ENCODE measurements at places on chromosomes 5 and 9. TPM values are rescaled to one million over a fixed set of nuclear protein-coding genes. Genes with fewer than 3 reads are reported as not detected.

Gene ANKRD34B
- not detected for total RNA-seq

DNA sequence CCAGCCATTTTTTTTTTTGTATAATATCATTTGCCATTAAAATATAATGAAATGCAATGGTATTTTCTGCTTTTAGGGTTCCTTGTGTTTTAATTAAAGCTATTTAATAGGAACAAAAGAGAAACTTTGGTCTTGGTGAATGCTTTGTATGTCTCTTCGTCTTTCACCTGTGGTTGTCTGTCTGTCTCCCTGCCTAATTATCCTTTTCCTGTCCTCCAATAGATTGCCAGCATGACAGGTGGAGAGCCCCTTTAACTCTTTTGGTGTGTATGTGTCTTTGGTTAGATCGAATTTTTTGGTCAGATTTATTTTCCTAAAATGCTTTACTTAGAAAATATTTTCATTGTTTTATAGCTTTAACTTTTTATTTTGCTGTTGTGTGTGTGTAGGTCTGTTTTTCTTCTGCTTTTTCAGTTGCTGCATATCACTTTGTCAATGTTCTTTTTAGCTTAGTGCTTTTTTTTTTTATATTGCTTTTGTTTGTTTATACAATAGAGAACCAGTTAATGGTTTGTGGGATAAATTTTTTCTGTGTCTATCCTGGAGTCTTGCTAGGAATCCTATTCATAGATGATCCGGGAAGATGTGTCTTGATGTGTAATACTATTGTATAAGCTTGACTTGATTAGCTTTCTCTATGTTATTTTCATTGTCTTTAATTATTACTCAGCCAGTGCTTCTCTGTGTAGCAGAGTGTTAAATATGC lies 8.6 kb downstream of the CHMP5 start:
- no peak for DNase-seq

DNA sequence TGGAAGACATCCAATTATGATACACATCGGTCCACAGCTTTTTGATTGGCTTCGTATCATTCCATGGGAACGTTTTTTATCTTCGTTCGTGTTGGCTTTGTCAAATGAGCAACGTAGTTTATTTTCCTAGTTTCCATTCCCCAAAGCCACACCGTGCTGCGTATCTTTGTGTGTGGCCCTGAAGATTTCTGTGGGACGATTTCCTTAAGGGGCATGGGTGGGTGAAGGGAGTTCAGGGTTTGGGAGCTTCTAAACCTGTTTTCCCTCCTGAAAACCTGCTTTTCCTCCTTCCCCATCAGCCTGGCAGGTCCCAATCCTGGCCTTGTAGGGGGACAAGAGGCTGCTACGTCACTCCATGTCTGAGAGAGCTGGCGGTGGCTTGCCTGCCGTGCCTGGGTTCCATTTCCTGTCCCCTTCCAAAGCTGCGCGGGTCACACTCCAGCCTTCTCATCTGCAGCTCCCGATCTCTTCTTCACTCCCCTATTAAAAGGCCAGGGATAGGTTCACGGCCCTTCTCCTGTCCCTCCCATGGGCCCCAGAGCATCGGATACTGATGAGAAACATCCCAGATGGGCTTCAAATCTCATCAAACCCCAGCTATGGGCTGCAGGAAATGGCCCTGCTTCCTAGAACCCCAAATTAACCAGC lies 23.5 kb upstream of the ASS1 start:
- no peak for DNase-seq

DNA sequence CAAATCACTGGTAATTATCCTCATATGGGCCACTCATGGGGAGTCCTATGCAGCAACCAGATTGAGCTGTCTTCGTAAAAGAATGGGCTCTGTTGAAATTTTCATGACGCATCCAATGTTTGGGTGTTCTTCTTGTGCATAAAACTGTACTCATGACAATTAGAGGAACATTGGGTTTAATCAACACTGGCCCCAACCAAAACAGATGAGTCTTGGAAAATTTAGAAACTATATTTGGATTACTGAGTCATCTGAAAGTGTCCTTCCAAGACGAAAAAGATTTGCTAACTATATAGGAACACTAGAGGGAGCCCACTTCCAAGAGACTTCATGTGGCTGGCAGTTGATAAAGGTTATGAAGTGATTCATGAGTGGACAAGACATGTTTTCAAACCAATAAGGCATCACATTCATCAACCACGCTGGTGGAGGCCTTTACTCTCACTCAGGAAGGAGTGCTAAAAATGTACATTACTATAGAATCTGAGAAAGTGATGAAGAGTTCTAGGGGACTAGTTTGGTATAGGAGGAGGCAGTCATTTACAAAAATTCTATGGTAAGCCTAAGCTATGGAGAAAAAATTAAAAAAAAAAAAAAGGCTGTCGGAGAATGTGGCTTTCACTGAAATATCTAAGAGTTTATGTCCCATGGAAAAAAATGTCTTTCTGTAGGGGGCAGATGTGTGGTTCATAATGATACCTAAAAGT lies 313.5 kb downstream of the PRDM9 start:
- no peak for DNase-seq

DNA sequence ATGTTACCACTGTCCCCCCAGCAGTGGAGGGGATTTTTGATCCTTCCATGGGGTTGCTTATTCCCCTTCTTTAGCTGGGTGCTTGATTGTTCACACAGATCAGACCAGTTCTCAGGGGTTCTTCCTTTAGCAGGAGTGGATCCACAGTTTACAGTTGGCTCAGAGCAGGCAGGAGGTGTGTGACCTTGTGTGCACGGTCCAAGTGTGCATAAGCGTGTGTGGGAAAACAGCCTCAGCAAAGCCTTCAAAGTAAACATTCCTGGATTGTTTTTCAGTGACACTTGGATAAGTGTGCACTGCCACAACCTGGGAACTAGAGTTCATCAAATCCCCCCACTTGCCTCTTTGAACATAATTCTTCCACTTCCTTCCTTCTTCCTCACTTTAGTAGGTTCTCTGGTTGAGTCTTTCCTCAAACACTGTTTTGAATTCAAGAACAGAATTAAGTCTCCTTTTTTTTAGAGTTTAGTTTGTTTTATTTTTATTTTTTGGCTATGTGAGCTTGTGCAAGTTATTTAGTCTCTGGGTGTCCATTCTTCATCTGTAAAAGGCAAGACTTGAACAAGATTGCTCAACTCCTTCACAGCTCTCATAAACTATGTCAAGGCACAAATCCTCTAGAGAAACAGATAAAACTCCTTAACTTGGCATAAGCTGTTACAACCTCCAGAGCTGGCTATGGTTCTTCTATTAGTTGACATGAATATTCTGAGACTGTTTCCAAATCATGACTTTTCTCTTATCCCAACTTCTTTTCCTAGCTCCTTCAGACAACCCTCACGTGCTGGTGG lies 78.0 kb downstream of the OSMR start:
- DNase-seq = no peak

- DNase-seq = no peak
These were observed 228.6 kb downstream of the NR3C1 start for GRCh38 chr5:143174714-143175398.

DNA sequence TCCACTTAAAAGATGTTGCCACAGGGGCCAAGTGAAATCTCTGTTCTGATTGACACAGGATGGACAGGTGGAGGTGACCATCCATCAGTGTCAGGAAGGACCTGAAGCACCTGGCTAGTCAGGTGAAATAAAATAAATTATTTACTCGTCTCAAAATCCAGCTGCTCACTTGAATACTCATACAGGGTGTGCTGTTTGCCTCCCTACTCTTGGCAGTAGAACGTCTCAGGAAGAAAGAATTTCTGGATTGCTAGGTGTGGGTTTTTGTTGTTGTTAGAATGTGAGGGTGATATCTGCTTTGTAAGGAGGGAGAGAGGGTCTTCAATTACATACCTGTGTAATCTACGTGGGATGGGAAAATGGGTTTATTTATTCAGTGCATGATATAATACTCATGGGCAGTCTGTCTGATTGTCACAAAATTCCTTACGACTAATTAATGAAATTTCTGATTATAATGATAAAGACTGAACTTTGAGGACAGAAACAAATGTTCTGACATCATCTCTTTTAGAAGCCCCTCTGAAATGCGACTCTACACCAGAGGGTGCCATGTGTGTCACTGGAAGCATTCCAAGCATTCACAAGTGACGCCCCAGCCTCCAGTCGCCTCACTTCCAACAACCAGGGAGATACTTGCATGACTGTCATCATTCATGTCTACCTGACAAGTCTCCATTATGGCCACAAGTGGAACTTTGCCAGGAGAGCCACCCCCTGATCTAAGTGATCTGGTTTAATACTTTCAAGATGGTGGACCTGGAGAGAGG lies 218.4 kb downstream of the GAPVD1 start:
- no peak for DNase-seq

GRCh38 chr9:130024597-130024994 lies 18.4 kb downstream of the FNBP1 start:
- no peak for DNase-seq
